ENCODE measurements at places on chromosomes 13 and 19. TPM values are rescaled to one million over a fixed set of nuclear protein-coding genes. Genes with fewer than 3 reads are reported as not detected.

The CKAP2 gene
- polyA plus RNA-seq: 3.0 TPM

DNA sequence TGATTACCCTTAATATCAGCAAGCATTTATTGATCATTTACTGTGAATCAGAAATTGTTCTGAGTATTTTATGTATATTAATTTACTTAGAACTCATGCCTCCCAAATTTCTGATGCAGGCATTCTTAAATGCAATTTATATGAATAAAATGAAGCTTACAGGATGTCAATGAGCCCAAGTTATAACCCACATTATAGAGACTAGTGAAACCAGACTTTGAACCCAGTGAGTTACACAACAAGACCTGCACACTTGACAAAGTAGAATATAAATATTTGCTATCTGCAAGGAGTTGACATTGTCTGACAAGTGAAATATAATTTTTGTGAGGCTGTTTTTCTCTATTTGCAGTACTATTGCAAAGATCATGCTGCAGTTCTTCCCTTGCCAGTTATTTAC, 656.0 kb downstream of the GPC5 start:
- no peak for DNase-seq

The SHANK1 gene
- polyA plus RNA-seq: 0.06 TPM

- DNase-seq: no peak
Observed at GRCh38 chr19:58560007-58560887, 1.8 kb upstream of the UBE2M start.

The SRRM5 gene
- polyA plus RNA-seq: 0.09 TPM

- no peak for DNase-seq
Observed at GRCh38 chr13:102280366-102280765, 121.5 kb downstream of the FGF14 start.

Measured in liver (tissue), 10 donors.